ENCODE measurements at places on chromosomes 13 and 19.

- DNase-seq, result no peak
Observed at GRCh38 chr19:8206147-8207087, 2.8 kb upstream of the CERS4 start.

- no peak for DNase-seq
Observed at GRCh38 chr19:3386447-3387234, 20.3 kb downstream of the NFIC start.

DNA sequence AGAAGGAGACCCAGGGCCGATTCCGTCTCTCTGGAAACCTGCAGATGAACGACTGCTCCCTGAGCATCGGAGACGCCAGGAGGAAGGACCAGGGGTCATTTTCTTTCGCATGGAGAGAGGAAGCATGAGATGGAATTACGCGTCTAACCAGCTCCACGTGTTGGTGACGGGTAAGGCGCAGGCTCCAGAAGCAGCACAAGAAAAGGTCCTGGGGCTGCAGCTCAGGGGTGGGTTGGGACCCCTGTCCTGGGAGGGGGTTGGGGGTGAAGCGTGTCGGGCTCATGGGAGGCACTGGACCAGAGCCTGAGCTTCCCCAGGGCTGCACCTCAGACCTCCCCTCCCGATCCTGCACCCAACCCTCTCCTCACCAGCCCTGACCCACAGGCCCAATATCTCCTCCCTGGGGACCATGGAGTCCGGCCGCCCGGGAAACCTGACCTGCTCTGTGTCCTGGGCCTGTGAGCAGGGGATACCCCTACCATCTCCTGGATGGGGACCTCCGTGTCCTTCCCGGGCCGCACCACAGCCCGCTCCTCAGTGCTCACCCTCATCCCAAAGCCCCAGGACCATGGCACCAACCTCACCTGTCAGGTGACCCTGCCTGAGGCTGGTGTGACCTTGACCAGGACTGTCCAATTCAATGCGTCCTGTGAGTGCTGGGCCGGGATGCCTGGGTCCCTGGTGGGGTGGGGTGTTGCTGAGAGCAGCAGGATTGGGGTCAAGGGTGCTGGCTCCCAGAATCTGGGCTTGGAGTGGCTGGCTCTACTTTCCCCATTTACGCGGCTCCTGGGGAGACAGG is 39.6 kb upstream of the CD33 start:
- no peak for DNase-seq

- DNase-seq, result peak; percentile 7
Observed at GRCh38 chr13:41916173-41916954, 44.5 kb downstream of the VWA8 start.

DNA sequence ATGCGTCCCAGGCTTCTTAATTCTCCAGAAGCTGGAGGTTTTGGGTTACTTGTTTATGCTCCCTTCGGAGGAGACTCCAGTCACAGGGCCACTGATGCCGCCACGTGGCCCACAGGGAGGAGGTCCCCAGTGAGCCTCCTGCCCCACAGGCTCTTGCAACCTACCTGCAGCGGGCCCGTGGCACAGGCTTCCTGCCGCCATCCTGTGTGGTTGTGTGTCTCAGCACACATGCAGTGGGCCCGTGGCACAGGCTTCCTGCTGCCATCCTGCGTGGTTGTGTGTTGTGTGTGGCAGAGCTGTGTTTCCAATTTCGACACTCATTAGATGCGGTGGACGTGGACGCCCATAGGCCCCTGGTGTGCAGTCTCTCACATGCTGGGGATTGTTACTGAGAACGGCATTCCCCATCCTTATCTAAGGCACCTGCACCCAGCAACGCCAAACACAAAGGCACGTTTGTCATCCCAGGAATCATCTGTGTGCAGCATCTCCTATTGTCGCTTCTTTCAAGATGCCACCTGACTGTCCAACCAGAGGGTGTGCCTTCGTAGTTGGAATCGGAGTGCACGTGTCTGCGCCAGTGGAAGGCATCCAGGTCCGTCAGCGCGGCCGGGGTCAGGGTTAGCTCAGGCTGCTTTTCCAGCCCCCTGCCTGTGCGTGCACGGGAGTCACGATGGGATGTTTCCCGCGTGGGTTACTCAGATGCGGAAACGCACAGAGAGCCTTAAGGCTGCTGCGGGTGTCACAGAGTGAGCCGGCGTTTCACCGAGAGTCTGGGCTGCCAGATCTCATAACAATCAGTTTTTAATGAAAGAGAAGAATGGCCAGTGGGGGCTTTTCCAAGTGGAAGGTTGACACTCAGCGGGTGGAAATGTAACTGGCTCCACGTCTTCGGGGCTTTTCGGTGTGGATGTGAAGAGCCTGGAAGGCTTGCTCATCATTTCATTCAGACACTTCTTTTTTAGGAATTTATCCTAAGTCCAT is 119.8 kb downstream of the ATP11A start:
- DNase-seq, result no peak

- DNase-seq, result no peak
Observed at GRCh38 chr19:34732612-34733211, 1.3 kb upstream of the ZNF181 start.

DNA sequence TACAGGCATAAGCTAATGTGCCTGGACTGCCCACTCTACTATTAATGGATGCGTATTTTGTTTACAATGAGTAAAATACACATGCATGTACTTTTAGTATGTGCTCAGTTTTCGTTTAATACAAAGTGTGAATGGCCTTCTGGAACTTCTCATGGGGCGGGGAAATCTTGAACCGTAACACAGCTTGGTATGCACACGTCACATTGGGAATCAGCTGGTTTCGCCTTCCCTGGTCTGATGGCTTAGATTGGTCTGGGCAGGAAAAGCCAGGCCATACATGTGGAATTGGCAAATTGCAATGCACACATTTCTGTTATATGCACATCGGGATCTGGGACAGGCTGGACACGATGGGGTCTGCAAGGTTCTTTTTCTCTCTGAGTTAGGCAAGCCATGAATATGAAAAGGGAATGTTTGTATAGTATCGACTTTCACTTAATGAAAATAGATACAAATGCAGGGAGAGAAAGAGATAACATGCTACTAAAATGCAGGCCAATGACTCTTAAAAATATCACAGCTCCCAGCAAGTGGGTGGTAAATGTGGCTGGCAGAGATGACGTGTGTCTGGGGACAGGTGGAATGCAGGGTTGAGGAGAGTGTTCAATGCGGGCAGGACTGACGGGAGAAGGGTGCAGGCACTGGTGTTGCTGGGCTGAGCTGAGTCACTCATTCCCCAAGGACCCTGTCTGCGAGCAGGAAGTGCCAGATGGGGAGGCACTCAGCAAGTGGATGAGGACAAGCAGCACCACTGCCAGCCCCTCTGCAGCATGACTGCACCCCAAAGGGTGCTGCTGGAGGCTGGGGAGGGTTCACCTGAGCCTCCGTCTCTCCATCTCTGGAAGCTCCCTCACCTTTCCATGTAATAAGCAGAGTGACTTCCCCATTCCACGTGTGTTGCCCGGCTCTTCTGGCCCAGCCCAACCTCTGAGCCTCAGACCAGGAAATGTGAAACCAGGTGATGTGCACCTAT is 204.0 kb upstream of the GPR12 start:
- no peak for DNase-seq

- no peak for DNase-seq
Observed at GRCh38 chr19:48081106-48081505, 29.5 kb downstream of the PLA2G4C start.

DNA sequence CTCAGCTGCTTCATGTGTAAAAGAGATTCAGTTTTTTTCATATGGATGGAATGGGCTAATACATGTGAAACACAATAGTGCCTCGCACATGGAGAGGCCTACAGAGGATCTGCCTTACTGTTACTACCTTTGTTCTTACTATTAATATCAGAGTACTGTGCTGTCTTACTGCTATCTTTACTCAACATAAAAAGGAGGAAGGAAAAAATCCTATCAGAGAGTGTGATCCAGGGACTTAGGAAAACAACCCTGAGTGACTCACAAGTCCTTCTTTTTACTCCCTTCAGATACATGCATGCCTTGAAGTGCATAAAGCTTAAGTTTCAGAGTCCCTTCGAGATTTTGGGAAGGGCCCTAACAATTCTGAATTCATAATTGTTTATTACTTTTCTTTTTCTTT is 136.8 kb downstream of the TBC1D4 start:
- no peak for DNase-seq

GRCh38 chr13:73240193-73240592 is 181.4 kb downstream of the KLF5 start:
- no peak for DNase-seq

- DNase-seq, result no peak
Observed at GRCh38 chr13:37136187-37136586, 30.7 kb upstream of the CSNK1A1L start.

- DNase-seq, result peak; percentile 80
Observed at GRCh38 chr19:39941615-39942365, 7.4 kb upstream of the FCGBP start.

DNA sequence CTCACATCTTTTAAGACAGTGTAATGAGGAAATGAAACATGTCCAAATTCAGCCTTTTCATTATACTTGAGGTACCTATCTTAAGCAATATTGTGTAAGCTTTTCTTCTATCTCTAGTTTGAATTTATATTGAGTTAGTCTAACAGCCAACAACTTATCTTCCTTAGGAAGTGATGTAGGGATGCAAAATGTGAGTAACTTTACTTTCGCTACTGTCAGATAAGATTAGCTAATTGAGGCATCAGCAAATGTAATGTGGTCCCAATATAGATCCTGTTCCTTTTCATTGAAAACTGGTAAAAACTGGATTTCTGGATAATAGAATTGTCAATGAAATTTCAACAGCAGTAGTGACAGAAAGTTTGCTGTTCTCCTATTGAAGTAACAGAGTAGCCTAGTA is 902.2 kb downstream of the GPC5 start:
- DNase-seq, result no peak

GRCh38 chr19:47660435-47660832 is 51.5 kb downstream of the BICRA start:
- DNase-seq, result no peak

- DNase-seq, result no peak
Observed at GRCh38 chr19:1451916-1452801, 2.2 kb downstream of the APC2 start.

DNA sequence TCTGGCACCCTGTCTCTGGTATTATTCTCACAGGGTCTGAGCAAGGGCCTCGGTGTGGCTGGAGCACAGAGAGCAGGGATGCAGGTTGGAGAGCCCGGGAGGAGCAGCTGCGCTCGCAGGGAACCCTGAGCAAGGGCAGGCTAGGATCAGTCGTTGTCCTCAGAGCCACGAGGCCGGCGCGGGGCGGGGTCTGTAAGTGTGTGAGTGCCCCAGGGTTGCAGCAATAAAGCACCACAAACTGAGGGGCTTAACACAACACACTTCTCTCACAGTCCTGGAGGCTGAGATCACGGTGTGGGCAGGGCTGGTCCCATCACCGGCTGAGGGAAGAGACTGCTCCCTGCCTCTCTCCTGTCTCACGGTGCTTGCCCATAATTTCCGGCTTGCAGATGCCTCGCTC is 38.5 kb upstream of the GGACT start:
- no peak for DNase-seq

DNA sequence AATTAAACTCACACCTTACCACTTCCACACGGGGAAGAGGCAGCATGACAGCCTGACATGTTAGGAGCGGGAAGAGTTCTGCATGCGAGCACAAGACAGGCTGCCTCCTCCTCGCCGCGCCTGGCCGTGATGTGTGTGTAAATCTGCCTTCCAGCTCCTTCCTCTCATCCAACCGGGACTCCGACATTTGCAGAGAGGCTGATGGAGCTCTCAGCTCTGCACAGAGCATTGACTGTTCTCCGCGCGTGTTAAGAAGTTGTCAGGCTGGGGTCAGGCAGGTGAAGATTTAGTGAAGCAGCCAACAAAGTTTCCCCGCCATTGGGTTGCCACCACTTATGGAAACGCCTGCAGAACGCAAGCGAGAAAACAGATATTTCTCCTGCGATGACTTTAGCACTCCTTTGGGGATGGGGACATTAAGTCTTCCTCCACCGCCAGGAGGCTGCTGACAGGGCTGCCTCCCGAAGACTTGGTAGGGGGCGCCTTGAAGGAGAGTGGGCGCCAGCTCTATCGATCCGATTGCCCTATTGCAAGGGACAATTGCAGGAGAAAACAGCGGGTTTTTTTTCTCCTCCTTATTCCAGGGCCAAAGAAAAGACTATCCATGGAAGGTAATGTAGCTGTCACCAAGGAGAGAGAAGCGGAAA is 213.9 kb upstream of the TSHZ3 start:
- DNase-seq, result no peak

GRCh38 chr13:112450904-112451240 is 74.7 kb downstream of the SPACA7 start:
- no peak for DNase-seq

GRCh38 chr19:6678690-6679109 is 8.7 kb upstream of the TNFSF14 start:
- no peak for DNase-seq

DNA sequence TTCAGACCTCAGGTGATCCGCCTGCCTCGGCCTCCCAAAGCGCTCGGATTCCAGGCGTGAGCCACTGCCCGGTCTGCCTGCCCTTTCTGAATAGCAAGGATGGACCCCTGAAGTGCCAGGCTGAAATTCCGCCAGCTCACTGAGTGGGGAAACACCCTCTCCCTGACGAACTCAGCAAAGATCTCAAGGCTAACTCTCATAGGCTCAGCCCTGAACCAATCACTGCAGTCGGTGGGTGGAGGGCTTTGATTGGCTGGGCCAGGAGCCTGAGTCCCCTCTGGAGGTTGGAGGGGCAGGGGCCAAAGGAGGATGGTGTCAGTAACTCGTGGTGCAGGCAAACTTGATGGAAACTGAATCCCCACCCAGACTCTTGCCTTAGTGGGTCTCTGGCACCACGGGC is 11.2 kb upstream of the COMP start:
- no peak for DNase-seq

DNA sequence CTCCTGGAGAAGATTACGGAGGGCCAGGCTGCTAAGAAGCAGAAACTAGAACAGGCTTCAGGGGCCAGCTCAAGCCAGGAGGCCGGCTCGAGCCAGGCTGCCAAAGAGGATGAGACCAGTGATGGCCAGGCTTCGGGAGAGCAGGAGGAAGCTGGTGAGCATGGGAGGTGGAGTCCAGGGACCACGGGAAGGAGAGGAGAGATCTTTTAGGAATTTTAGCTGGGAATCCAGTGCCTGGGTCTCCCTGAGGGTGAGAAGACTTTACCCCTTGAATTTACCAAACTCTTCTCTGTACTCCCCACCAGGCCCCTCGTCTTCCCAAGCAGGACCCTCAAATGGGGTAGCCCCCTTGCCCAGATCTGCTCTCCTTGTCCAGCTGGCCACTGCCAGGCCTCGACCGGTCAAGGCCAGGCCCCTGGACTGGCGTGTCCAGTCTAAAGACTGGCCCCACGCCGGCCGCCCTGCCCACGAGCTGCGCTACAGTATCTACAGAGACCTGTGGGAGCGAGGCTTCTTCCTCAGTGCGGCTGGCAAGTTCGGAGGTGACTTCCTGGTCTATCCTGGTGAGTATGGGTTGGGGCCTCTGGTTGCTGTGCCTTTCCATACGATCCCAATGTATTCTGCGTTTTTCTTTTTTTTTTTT is 824 bp downstream of the TSEN34 start:
- no peak for DNase-seq

Measured in CD4-positive, alpha-beta T cell treated with Interleukin-6 at 100 ng/mL for 8 hours (primary cell).